ENCODE measurements at places on chromosomes 4 and X. TPM values are rescaled to one million over a fixed set of nuclear protein-coding genes. Genes with fewer than 3 reads are reported as not detected.

Gene SPATA4
- not detected for polyA plus RNA-seq

DNA sequence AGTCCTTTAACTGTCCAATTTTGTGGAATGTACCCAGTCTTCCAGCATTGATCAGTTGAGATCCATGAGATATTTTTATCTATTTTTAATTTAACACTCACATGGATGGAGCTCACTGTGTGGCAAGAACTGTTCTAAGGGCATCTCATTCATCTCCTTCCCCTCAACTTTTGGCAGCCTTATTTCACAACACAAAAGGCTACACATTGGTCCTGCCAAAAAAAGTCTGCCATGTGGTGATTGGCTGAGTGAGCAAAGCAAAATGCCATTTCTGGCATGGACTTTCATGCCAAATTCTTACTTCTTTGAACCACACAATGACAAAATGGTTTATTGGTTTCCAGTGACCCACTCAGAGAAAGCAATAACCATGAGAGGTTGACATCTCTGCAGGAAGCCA, 171.6 kb upstream of the MAP3K15 start:
- no peak for DNase-seq

- no peak for DNase-seq
Observed at GRCh38 chr4:16225167-16225862, 956 bp downstream of the TAPT1 start.

Gene KLKB1
- 0.67 TPM for polyA plus RNA-seq

Gene PHEX
- polyA plus RNA-seq: 0.01 TPM

GRCh38 chr4:25844961-25845712, 17.7 kb downstream of the SEL1L3 start:
- DNase-seq: no peak

- DNase-seq: no peak
Observed at GRCh38 chr4:100590325-100590724, 72.5 kb upstream of the EMCN start.

Gene PPBP
- not detected for polyA plus RNA-seq

- DNase-seq: no peak
Observed at GRCh38 chrX:13263560-13264251, 56.1 kb downstream of the ATXN3L start.

DNA sequence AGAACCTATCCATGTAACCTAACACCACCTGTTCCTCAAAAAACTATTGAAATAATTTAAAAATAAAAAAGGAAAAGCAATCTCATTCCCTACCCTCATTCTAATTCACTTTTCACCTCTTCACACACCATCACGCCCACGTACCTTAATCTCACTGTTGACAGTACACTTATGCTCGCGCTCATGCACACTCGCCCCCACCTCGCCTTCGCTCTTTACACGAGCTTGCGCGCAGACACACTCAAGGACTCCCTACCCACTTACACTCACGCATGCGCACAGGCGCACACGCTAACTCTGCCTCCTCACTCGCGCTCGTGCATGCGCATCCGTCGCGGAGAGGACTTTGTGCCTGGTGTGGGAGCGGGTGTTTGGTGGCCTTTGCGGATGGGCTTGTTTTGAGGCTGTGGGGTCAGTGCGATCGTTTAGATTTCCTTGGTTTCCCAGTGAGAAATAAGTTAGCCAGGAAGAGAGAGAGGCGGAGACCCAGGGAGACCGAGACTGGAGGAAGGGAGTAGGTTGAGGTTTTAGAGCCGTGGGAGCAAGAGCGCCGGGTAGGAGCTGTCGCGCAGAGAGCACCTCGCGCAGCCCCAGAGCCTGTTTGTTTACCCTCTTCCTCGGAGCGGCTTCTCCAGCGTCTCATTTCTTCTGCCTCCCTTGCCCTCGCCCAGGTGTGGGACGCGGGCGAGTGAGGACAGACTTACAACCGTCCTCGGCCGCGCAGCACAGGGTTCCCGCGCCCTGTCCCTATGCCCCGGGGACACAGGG, 8.1 kb upstream of the GSX2 start:
- peak; percentile 35 for DNase-seq

All from HepG2 (cell line).